ENCODE measurements at places on chromosomes 6 and 20. TPM values are rescaled to one million over a fixed set of nuclear protein-coding genes. Genes with fewer than 3 reads are reported as not detected.

DNA sequence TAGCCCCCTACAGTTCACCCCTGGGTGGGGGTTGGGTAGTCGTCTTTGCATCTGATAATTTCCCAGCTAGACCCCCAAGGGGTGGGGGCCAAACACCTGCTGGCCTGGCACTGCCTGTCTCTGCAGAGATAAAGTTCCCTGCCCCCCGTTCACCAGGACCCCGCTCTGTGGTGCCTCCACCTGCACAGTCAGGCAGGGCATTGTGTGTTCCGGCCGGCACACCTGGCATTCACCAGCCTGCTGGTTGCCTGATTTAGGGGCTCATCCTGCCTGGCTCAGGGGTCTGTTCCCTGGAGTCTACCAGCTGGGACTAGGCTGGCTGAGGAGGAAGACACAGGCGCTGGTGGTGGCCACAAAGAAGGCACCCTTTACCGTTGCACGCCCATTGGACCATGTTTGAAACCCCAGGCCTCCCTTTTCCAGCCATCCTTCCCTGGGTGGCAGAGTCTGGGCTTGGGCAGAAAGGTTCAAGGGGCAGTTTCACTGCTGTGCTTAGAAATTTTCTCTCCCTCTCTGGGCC lies 30.8 kb upstream of the SCRT2 start:
- DNase-seq, result no peak

GRCh38 chr20:56094228-56094627 lies 88.9 kb upstream of the CBLN4 start:
- no peak for DNase-seq

GRCh38 chr6:128492386-128492785 lies 28.0 kb downstream of the PTPRK start:
- no peak for DNase-seq

- DNase-seq, result no peak
Measured at GRCh38 chr6:28922821-28923317, 916 bp downstream of the TRIM27 start.

TRDN gene
- 0.14 TPM for total RNA-seq

- DNase-seq, result no peak
Measured at GRCh38 chr6:125987026-125987617, 782 bp downstream of the TRMT11 start.

DCDC2 gene
- total RNA-seq, result not detected

- DNase-seq, result no peak
Measured at GRCh38 chr20:37323985-37324384, 22.0 kb upstream of the SRC start.

GRCh38 chr6:129732034-129732433 lies 22.1 kb upstream of the ARHGAP18 start:
- no peak for DNase-seq

DNA sequence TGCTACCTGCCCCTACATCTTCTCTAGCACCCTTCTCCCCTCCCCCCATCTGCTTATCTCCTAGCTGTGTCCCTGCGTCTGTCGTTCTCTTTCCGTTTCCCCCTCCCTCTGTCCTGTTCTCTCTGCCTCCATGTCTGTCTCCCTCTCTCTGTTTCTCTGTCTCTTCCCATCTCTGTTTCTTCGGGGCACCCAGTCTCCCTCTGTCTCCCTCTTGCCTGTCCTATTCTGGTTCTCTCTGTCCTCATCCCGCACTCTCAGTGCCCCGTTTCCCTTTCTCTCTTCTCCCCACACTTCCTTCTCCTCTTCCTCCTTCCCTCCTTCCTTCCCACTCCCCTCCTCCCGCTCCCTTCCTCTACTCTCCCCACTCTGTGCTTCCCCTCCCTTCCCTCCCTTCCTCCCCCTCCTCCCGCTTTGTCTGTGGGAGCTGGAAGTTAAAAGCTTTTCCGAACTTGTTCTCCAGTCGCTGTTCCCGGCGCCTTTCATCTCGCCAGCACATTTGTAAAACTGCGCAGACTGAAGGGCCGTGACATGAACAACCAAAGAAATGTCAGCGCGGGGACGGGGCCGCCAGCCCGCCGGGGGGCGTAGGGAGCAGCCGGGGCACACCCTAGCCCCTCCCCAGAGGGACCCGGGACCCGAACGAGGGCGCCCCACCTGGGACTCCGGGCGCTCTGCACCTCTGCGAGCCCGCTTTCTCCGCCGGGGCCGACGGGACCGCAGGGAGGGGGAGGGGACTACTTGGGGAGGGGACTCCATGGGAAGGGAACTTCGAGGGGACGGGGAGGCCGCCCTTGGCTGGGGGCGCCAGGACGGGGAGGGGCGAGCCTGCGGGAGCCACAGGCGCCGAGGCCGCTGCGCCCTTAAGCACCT lies 4.0 kb upstream of the CDH22 start:
- no peak for DNase-seq

GRCh38 chr20:36885356-36885755 lies 9.4 kb downstream of the TLDC2 start:
- no peak for DNase-seq

- no peak for DNase-seq
Measured at GRCh38 chr6:79307321-79308036, 73.0 kb upstream of the HMGN3 start.

GRCh38 chr6:72776456-72776855 lies 154.6 kb downstream of the KCNQ5 start:
- no peak for DNase-seq

PHACTR1 gene
- 69.1 TPM for total RNA-seq
